Glutamatergic neuron (in vitro differentiated cells): ENCODE measurements at places on chromosomes 5 and 9. TPM values are rescaled to one million over a fixed set of nuclear protein-coding genes. Genes with fewer than 3 reads are reported as not detected.
A peak's percentile ranks its signal among the peaks of the same experiment; 100 is the strongest.

Gene FOXD4L6
- total RNA-seq: not detected

Gene CAVIN4
- total RNA-seq: 32.9 TPM

Gene WHRN
- total RNA-seq: 3.2 TPM

Gene SLC36A3
- not detected for total RNA-seq

Gene CSF2
- not detected for total RNA-seq

Gene PAPPA
- 10.5 TPM for total RNA-seq

Gene QRFP
- not detected for total RNA-seq

Gene MCC
- 46.1 TPM for total RNA-seq

Gene CCDC69
- total RNA-seq: 2.0 TPM

Gene PPIC
- 5.7 TPM for total RNA-seq

- DNase-seq: no peak
- H3K36me3 ChIP-seq: no peaks in the 10 kb centered on the region
- H3K27me3 ChIP-seq: no peaks in the 10 kb centered on the region
- H3K4me3 ChIP-seq: no peak overlapping the region
Observed at GRCh38 chr5:142896325-142897007, 126.3 kb downstream of the ARHGAP26 start.

DNA sequence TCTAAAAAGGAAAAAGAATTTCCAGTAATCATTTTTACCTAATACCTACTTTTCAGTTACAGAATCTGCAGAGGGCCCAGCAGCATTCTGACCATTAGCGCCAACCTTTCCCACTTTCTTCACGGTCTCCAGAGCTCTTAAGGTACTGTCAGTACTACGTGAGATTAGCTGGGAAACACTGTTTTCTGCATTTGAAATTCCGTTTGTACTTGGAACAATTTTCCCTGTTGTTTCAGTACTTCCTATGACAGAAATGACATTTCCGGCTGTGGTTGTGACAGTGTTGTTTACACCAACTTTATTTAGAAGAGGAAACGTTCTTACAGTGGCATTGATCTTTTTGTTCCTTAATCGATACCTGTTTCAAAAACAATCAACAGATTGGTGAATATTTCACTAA, 36.9 kb upstream of the PDCL start:
- no peak for DNase-seq
- no peak overlapping the region for H3K4me3 ChIP-seq
- no peaks in the 10 kb centered on the region for H3K4me1 ChIP-seq
- H3K27me3 ChIP-seq: no peaks in the 10 kb centered on the region
- H3K36me3 ChIP-seq: peaks cover 7% of the 10 kb centered on the region
- H3K27ac ChIP-seq: no peak overlapping the region

DNA sequence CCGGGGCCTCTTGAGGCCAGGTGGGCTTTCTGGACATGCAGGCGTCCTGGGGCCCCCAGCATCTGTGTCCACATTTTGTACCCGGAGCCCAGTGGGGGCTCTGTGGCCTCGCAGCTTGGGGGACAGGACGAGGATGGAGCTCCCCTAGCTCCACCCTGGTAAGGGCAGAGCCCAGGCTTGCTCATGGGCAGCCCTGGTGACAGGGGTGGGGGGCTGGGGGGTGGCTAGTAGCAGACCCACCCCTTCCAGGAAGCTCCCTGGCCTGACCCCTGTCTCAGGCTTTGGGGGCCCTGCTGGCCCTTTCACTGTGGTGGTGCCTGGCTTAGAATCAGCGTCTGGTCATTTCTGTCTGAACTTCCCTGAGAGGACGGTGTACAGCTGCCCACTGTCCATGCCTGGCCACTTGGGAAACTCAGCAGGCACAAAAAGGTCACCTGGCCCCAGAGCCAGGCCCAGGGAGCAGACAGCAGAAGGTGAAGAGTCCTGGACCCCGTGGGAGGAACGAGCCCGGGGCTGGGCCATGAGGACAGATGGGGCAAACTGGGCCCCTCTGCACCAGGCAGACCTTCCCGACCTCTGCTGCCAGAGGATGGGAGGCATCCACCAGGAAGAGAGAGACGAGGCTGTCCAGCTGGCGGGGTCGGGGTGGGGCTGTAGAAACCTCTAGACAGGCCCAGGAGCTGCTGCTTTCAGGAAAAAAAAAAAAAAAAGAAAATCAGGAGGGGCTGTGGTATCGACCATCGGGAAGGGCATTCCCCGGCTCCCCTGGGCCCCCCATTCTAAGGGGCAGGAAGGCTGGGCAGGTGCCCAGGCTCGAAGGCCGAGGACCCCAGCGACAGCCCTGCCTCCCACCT, 52.8 kb downstream of the EXD3 start:
- peak; percentile 69 for DNase-seq
- H3K27ac ChIP-seq: peak overlapping the region; percentile 90
- peaks cover 7% of the 10 kb centered on the region for H3K27me3 ChIP-seq
- peaks cover 9% of the 10 kb centered on the region for H3K4me1 ChIP-seq
- peak overlapping the region; percentile 65 for H3K4me3 ChIP-seq

GRCh38 chr5:34738381-34738780, 82.3 kb downstream of the RAI14 start:
- DNase-seq: no peak
- no peak overlapping the region for H3K27ac ChIP-seq
- peaks cover 30% of the 10 kb centered on the region for H3K4me1 ChIP-seq
- peaks cover 3% of the 10 kb centered on the region for H3K27me3 ChIP-seq
- peaks cover 6% of the 10 kb centered on the region for H3K36me3 ChIP-seq

- H3K27me3 ChIP-seq: no peaks in the 10 kb centered on the region
- peaks cover 14% of the 10 kb centered on the region for H3K4me1 ChIP-seq
- no peak for DNase-seq
- no peak overlapping the region for H3K4me3 ChIP-seq
Observed at GRCh38 chr5:168042284-168043068, 249.0 kb upstream of the WWC1 start.

DNA sequence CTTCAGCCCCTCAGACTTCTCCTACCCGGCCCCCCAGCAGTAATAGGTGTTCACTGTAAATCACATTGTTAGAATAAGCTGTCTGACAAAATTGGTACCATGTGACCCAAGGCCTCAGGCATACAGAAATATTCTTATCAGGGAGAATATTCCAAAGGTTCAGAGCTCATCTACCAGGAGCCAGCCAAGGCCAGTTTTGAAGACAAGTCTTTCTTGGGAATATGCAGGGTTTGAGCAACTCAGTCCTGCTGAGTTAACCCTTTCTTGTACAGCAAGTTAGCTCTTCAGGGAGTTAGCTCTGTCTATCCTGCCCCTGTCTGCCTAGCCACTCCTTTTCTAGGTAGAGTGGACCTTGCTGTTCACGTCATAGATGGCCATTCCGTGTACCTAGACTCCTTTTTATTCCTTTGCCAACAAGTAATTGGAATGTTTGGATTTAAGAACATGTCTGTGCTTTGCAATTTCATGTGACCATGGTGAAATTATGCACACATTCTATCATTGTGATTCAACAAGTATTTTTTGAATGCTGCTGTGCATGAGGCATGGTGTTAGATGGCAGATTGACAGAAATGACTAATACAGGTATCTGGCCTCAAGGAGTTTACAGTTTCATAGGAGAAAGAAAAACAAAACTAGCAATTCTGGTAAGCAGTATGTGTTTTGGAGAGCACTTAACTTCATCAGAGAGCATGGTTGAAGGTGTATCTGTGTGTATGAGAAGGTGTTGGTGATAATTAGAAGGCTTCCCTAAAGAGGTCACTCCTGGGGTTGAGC, 22.6 kb downstream of the TGFBR1 start:
- peaks cover 2% of the 10 kb centered on the region for H3K27me3 ChIP-seq
- peaks cover 53% of the 10 kb centered on the region for H3K4me1 ChIP-seq
- DNase-seq: no peak
- H3K4me3 ChIP-seq: peak overlapping the region; percentile 64

- no peak overlapping the region for H3K4me3 ChIP-seq
- no peak overlapping the region for H3K27ac ChIP-seq
- no peak for DNase-seq
- peaks cover 2% of the 10 kb centered on the region for H3K27me3 ChIP-seq
- no peaks in the 10 kb centered on the region for H3K4me1 ChIP-seq
Observed at GRCh38 chr5:118768607-118769175, 219.7 kb downstream of the DTWD2 start.

- H3K27ac ChIP-seq: no peak overlapping the region
- DNase-seq: no peak
- no peaks in the 10 kb centered on the region for H3K4me1 ChIP-seq
- H3K36me3 ChIP-seq: no peaks in the 10 kb centered on the region
- no peaks in the 10 kb centered on the region for H3K27me3 ChIP-seq
- H3K4me3 ChIP-seq: no peak overlapping the region
Observed at GRCh38 chr5:160537940-160538339, 116.3 kb downstream of the PTTG1 start.

DNA sequence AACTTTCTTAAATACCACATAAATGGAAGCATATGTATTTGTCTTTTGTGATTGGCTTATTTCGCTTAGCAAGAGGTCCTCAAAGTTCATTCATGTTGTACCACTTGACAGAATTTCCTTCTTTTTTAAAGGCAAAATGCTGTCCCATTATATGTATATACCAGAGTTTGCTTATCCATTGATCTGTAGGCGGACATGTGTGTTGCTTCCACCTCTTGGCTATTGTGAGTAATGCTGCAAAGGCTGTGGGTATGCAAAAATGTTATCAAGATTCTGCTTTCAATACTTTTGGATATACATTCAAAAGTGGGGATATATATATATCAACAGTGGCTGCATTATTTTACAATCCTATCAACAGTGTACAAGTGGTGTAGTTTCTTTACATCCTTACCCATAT, 271.0 kb downstream of the PRR16 start:
- no peak for DNase-seq
- H3K4me1 ChIP-seq: peaks cover 2% of the 10 kb centered on the region
- H3K27ac ChIP-seq: no peak overlapping the region
- H3K27me3 ChIP-seq: no peaks in the 10 kb centered on the region
- no peak overlapping the region for H3K4me3 ChIP-seq

DNA sequence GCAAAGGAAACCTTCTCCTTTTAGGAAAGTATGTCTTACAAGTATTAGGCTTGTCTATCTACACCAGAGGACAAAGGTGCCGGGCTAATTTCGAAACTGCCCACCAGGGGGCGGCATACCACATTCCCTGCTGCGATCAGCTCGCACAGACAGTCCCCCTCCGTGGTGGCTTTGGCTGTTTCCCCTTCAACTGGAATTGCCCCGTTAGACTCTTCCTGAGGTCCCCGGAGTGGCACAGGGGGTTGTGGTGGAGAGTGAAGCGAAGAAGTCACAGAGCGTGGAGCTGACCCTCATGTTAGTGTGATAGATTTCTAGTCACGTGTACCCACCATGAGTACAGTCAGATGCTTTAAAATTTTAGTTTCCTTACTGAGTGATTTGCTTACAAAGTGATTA, 17.5 kb downstream of the PTTG1 start:
- peak; percentile 93 for DNase-seq
- H3K4me3 ChIP-seq: peak overlapping the region; percentile 74
- peaks cover 5% of the 10 kb centered on the region for H3K4me1 ChIP-seq
- peaks cover 5% of the 10 kb centered on the region for H3K27me3 ChIP-seq

GRCh38 chr9:16618524-16618923, 251.9 kb downstream of the BNC2 start:
- DNase-seq: no peak
- no peaks in the 10 kb centered on the region for H3K27me3 ChIP-seq
- peaks cover 23% of the 10 kb centered on the region for H3K4me1 ChIP-seq
- H3K4me3 ChIP-seq: no peak overlapping the region
- H3K36me3 ChIP-seq: no peaks in the 10 kb centered on the region

DNA sequence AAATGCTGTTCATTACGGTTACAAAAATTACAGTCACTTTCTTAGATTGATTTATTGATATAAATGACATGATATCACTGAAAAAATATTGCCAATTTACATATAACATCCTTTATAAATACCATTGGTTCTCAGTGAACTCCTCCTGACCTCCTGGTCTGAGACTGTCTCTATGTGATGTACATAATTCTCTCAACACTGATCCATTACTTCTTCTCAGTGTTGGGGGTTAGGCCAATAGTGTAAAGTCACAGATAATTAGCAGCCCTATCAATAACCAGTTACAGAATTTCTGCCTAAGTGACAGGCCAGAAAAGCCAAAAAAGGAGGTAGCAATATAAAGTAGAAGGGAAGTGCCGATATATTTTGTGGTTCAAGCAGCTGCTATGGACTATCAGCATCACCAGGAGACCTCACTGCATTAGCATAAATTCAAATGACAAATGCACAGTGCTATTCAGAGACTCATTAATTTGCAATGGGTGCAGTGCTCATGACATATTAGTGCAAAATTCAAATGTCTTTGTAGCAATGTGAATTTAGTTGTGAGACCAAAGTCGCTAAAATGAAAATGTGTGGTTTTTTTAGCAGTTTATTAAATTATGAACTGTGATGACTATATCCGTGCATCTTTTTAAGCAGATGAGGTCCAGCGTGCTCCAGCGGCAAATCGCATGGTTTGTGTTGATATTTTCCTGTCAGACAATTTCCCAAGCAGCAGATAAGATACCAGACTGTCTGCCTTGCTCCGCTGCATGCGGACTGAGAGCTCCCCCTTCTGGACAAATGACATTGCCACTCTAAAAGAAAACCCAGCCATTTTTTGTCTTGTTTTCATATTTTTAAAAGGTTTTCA, 144.6 kb downstream of the CETN3 start:
- peak; percentile 69 for DNase-seq
- H3K36me3 ChIP-seq: no peaks in the 10 kb centered on the region
- no peaks in the 10 kb centered on the region for H3K27me3 ChIP-seq

DNA sequence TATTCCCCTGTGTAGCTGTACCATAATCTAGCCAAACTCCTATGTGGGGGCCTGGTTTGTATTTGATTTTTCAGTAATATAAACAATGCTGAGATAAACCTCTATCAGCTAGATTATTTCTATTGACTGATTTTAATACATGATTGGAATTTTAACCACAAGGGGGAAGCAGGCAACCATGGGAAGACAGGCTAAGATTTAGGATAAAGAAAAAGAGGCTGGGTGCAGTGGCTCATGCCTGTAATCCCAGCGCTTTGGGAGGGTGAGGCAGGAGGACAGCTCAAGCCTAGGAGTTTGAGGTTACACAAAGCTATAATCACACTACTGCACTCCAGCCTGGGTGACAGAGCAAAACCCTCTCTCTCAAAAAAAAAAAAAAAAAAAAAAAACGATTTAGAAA, 18.1 kb upstream of the GPX3 start:
- no peak overlapping the region for H3K27ac ChIP-seq
- DNase-seq: no peak

DNA sequence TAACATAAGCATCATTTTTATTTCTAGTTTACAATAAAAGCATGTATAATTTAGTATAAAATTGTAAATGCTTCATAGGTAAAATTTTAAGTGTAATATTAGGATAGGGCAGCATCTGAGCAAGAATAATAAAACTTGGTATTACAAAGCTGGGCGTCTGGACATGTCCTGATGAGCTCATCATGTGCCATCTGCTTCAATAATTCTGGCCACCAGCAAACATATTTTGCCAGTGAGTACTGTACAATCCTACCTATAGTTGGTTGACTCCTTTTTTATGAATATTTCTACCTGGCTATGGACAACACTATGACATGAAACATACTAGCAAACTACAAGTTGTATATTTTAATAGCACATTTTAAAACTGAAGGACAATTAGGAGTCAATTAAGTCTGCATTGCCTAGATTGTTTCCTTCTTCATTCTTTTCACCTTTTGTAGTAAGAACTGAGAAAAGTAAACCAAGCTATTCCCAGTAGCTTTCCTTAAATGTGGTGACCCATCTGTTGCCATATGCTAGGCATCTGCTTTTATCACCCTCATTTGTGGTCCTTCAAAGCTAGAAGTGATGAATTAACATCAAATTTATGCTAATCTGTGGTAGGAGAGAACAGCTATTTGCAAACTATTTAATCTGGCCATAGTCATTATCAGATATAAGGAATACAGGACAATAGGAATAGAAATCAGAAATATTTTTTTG, 23.4 kb downstream of the LURAP1L start:
- peaks cover 10% of the 10 kb centered on the region for H3K27me3 ChIP-seq
- H3K4me1 ChIP-seq: peaks cover 56% of the 10 kb centered on the region
- peaks cover 20% of the 10 kb centered on the region for H3K36me3 ChIP-seq
- peak; percentile 29 for DNase-seq
- peak overlapping the region; percentile 98 for H3K27ac ChIP-seq
